Left forelimb (tissue), 1 donor: ENCODE measurements at places on chromosomes 2 and 18.

- no peak for DNase-seq
Measured at GRCh38 chr2:102357937-102358336, 2.3 kb downstream of the IL18R1 start.

DNA sequence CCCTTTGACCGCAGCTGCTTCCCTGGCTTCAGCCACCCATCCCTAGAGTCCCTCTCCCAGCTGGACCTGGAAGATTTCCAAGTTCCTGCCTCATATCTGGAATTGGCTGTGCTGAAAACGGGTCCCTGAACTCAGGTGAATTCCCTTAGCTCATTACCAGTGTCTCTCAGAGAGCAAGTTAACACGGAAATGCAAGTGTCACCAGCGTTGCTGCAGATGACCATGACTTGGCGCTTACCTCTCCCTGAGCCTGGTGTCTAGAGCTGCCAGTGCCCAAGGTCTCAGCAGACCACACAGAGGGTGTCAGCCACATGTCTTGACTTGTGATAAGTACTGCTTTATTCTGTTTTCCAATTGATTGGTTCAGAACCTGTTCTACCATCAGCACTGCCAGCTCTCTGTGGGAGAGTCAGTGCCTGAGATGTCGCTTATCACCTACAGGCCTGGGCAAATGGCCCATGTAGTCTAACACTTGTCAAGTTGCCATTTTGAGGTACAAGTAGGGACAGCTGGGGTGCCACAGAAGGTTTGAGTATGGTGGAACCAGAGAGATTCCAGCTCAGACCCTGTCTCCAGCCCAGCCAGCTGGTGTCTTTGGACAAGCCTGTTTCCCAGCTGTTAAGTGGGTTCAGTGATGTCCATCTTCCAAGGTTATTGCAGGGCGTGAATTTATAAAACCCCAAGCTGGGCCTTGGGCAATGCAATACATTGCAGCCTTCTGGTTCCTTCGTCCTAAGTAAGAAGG lies 48.7 kb downstream of the LYPD1 start:
- no peak for DNase-seq

DNA sequence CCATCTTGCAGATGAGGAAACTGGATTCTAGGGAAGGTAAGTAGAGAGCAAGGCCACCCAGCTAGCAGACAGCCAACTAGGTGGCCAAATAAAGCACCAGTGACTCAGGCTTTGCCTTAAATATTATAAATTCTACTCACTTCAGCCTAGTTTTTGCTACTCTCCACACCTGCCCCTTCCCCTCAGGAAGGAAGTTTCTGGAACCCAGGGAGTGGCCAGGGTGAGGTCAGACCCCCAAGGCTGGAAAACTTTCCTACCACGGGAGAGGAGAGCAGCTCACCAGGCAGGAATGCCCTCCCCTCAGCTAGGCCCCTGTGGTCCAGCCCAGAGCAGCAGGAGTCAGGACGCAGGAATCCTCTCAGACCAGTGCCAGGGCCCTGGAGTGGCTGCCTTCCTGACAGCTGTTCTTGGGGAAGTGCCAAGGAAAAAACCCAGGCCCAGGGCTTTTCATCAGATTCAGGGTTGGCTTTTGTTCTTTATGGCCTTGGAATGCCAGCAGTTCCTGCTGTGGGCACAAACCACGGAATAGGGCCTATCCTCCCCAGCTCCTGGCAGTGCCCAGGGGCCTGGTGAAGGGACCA lies 5.1 kb upstream of the PAX8 start:
- no peak for DNase-seq

DNA sequence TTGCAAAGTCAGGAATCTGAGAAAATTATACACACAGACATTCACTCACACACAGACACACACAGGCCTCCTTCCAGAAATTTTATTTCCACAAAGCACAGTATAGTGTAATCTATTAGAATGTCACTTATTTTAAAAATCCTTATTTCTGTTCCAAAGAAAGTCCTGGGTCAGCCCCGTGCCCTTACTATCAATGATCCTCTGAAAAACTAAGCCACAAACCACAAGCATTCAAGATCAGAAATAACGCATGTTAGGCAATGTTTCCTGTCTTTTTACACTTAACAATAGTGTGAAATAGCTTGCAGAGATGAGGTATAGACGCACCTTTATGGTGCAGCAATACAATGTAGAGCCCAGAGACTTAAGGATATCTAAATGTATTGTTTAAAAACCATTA lies 25.8 kb downstream of the TBC1D8 start:
- DNase-seq = no peak

DNA sequence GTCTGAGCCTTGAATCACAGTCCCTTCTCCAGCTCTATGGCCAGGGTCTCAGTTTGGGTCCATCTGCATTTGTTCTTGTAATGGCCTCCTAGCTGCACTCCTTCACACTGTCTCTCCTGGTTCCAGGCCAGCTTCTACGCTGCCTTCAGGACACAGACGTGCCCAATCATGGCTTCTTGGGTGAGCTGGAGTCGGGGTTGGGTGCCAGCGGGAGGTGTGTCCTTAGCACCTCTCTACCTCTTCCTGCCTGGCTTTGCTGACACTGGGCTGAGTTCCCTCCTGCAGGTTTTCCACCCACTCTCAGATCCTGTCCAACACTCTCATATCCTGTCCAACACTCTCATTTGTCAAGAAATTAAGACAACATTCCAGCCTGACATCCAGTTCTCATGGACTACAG lies 9.6 kb downstream of the TRPM8 start:
- DNase-seq = no peak

- peak; percentile 55 for DNase-seq
Measured at GRCh38 chr2:239829326-239829725, 195.8 kb downstream of the NDUFA10 start.

GRCh38 chr2:85915606-85916303 lies 27.0 kb upstream of the ST3GAL5 start:
- no peak for DNase-seq
